ENCODE measurements at places on chromosomes 6 and 20.

DNA sequence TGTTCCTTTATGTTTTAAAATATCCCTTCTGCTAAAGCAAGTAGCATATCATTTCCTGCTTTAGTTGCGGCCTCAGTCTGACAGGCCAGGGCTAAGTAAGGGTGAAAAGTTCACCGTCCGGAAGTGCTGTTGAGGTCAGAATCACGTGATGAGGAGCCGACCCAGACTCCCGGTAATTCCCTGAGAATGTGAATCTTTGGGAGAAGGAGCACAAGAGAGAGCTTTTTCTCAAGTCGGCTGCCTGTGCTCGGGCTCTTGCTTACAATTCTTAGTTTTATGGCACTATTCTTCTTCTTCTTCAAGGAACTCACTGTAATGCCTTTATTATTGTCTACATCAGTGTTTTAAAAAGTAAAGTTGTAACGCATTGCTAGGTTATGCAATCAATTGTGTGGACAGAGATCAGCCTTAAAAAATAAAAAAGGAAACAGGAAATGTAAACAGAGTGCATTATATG is 309.3 kb downstream of the PRL start:
- DNase-seq = no peak

GRCh38 chr6:169424821-169425240 is 171.2 kb upstream of the THBS2 start:
- no peak for DNase-seq

- no peak for DNase-seq
These were observed 162.1 kb downstream of the PTPRK start for GRCh38 chr6:128358244-128358776.

- no peak for DNase-seq
These were observed 29.4 kb downstream of the PSMG4 start for GRCh38 chr6:3287976-3288707.
